ENCODE measurements at places on chromosomes 7 and 10.

- no peak for DNase-seq
Measured at GRCh38 chr10:79292026-79292766, 55.1 kb upstream of the PPIF start.

DNA sequence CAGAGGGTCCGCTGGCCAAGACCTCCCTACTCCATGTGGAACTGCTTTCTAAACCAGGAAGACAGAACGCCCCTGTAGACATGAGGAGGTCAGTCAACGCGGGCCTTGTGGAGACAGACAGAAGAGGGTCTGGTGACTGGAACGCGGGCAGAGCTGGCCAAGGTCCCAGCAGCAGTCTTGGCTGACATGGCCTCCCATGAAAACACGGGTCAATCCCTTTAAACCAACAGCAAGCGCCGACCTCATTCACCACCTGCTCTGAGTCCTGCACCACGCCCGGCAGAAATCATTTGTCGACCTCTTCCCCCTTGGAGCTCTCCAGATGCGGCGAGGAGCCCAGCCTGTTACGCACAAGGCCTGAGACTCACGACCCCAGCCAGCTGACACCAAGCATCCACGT, 78.5 kb downstream of the ZRANB1 start:
- no peak for DNase-seq

- DNase-seq, result no peak
Measured at GRCh38 chr7:49091519-49091918, 167.2 kb downstream of the CDC14C start.

- no peak for DNase-seq
Measured at GRCh38 chr7:140992422-140992821, 22.3 kb downstream of the MRPS33 start.

GRCh38 chr7:7808156-7808555, 89.7 kb upstream of the RPA3 start:
- no peak for DNase-seq

DNA sequence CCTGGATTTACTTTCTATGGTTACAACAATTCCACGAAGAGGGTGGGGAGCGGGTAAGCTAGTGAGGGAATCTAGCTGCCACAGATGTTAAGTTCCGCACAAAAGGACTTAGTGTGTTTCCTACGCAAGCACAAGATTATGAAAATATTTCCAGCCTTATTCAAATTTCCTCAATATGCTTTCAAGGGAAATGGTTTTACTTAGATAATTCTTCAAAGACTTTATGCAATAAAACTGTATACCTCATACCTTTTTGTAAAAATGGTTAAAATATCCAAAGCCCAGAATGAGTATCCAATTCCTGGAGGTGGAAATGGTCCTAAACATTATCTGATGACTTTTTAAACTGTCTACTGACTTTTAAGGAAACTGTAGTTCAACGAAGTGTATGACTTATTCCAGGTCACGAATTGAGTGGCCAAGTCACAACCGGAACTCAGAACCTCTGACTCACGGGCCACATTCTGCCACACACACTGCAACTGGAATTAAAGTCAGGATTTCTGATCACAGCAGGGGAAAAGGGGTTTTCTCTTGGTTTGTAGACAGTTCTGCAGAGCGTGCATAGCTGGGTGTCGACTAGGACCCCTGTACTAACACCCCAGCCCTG, 20.2 kb upstream of the INSIG1 start:
- DNase-seq, result no peak

DNA sequence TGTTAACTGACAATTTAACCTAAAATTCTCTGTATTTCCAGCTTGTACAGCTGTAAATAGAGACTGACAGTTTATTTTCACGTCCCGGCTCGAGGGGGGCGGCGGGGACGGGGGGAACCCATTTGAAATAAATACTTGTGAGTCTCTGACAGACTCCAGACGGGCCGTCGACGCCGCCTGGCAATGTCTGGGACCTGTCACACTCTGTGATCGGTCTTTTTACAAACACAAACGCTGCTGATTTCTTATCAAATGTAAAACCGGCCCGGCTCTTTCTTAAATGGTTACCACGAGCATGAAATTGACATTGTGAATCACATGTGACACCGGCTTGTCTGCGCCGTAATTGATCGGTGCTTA, 57.0 kb downstream of the UNCX start:
- no peak for DNase-seq

DNA sequence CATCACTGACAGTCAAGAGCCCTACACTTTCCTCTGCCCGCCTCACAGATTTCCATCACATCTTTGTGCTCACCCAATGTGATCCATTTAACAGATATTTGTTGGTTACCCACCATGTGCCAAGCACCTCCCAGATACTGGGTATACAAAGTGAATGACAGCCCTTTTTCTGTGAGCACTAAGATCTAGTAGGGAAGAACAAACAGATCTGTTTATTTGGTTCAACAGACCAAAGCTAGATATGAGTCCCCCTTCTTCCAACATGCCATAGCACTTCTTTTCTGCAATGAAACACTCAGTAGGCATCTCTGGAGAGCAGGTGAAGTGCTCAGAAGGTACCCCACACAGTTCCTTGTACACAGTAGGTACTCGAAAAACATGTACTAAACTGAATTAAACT, 101.4 kb downstream of the HIPK2 start:
- DNase-seq, result no peak

- DNase-seq, result peak; percentile 60
Measured at GRCh38 chr10:124092250-124092859, 1.0 kb downstream of the CHST15 start.

- DNase-seq, result no peak
Measured at GRCh38 chr7:110307776-110308175, 783.2 kb upstream of the LRRN3 start.

DNA sequence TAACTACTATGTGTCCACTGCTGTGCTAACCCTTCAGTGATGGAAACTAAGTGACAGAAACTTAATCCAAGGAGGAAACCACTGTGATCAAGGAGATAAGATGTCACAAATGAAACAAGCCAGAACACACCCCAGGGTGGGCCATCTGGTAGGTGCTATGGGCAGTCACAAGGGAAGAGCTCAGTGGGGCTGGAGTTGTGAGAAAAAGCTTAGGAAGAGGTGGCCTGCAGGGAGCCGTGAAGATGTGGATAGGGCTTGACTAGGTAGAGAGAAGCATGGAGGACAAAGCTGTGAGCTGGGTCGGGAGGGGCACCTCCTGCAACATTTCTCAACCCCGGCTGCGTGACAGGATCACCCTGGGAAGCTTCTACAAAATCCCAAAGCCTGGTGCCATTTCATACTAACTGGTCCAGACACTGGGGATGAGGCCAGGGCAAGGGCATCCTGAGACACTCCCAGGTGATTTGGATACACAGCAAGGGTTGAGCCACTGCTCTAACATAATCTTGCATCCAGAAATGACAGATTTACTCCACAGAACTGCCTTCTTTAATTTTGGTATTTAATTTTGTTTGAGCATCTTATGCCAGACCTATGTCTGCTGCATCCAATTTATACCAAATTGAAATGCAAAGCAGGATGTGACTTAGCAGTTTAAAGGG, 69.3 kb downstream of the OSBPL3 start:
- no peak for DNase-seq

DNA sequence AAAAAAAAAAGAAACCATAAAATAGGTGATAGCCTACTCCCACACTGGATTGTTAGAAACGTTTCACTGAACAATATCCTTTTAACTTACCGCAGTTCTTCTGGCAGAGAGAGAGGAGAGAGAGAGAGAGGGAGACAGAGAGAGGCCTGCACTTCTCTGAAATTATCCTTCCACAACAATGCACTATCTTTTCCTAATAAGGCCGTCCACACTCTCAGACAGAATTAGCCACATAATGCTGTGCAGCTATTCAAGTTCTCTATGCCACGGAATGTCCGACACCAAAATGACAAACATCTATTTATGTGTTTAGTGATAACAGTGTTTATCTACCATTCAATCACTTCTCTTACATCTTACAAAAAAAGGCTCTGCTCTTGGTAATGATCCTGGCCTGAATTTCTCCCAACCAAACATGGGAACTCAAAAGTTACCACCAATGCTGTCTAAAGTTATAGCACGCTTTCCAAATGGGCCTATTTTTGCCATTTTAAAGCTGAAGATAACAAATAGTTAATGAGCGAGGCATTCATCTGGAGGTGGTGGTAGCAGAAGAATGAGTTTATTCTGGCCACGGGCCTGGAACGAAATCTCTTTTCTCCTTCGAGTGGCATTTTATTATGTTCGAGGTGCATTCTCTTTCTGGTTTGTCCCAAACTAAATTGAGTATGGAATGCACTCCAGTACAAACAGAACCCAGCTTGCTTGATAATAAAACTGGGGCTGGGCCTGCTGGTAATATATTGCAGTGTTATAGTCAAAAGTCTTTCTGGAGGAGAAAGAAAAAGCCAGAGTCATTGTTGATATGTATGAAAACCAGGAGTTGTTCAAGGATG, 160.2 kb upstream of the SVIL start:
- no peak for DNase-seq

DNA sequence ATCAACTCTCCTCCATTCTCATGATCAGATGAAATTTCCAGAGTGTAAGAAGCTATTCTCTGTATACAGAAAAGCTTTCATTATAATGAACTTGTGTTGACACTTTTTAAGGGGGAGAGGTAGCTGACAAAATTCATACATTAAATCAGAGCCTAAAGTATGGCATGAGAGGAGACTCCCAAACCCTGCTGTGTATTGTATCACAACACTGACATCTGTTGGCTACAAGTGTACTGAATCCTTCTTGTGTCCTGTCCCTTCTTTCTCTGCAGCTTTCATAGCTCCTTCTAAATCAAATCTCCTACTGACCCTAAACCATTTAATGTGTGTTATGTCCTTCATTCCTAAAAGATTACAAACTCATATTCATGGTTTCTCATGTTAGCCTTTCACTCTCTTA, 70.9 kb downstream of the GCC1 start:
- DNase-seq, result peak; percentile 41

GRCh38 chr10:79250259-79250658, 97.0 kb upstream of the PPIF start:
- DNase-seq, result peak; percentile 41

DNA sequence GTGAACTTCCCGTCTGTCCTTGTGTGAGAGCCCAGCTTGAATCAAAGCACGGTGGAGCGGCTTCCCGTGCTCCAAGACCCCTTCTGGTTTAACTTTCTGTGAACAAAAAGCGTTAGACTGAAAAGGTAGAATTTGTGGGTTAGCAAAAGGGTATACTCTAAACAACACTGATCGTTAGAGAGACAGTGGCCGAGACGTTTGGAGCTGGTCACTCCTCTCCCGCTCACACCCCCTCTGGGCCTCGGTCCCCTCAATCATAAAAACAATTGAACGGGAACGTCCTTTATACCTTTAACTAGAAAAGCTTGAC, 502 bp downstream of the PRKRIP1 start:
- no peak for DNase-seq

DNA sequence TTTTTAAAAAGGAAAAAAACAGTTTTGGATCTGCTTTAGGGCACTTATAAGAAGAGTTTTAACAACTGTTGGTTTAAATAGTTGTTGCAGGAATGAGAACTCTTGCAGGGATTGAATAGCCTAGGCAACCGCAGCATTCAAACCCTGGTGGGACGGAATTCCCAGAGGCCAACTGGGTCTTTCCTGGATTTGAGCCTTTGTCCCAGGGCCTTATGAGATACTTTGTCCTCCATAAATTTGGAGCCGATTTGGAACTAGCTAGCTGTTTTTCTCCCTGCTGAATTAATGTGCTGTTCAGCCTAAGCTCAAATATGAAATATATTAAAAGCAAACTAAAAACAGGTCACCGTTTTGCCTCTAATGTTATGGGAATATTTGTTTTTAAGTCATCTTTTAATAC, 109.6 kb downstream of the LRMDA start:
- DNase-seq, result no peak

GRCh38 chr10:43214071-43214955, 52.6 kb downstream of the RASGEF1A start:
- no peak for DNase-seq

- DNase-seq, result no peak
Measured at GRCh38 chr7:132351954-132352499, 224.2 kb downstream of the PLXNA4 start.

GRCh38 chr10:132677473-132678227, 108.3 kb downstream of the NKX6-2 start:
- DNase-seq, result peak; percentile 42

- DNase-seq, result no peak
Measured at GRCh38 chr7:20513341-20513740, 102.1 kb upstream of the ABCB5 start.

DNA sequence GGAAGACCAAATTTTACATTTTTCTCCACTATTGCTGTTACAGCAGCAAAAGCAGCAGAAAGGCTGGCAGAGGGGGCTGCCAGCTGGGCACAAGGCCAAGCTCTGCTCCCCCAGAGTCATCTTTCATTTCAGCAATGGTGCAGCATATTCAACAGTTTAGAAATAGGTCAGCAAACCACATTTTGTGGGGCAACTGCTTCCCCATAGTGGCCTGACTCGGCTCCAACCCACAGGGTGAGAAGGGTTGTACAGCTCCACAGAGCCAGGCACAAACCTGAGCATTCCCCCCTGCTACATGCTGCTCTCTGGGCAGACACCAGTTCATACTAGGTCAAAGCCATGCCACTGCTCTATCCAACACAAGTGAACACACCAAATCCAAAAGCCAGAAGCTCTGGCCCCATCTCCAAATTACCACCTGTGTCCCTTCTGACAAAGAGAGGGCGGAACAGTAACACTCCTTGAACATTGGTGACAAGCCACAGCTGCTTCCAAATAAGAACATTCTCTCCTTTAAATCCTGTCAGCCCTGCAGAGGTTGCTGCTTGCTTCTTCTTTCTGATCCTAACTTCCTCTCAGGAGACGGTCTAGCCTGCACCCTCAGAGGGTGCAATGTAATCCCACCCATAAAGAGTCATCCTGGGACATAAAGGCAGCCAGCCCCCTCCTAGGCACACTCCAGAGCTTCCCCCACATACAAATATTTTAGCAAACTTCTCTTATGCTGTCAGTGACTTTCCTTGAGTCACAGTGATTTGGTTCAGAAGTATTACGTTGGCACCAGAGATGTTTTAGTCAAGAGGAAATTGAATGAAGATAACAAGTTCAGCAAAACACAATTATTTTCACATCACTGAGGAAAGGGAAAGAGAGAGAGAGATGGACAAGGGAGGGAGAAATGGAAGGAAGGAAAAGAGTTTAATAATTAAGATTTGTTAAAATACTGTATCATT, 39.0 kb upstream of the SLIT1 start:
- DNase-seq, result no peak

- DNase-seq, result no peak
Measured at GRCh38 chr7:137850571-137850970, 3.8 kb upstream of the DGKI start.

- no peak for DNase-seq
Measured at GRCh38 chr10:132539894-132540293, 2.3 kb downstream of the INPP5A start.

DNA sequence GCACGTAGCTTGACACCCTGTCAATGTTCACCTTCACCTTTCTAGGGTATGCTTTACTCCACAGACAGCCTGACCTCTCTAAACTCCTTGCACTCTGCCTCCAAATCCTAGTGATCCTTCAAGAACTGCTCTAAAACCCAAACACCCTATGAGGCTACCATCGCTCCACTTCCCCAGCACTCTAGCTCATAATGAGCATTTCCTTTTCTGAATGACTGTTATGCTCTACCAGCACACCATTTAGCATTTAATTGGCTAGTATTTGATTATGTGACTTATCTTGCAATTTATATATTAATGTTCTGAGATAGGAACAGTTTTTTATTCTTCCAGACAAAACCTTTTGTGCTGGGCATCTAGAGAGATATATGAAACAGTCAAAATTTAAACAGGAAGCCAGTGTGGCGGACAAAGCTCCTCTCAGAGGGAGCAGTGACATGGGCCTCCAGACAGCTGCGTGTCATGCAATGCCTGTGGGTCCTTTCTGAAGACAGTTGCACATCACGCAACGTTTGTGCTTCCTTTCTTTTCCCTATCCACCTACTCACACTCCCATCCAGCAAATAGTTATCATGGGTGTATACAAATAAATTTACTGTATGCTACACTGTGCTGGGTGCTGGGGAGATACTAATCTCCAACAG, 86.3 kb downstream of the ALOX5 start:
- no peak for DNase-seq

All from head of caudate nucleus (tissue), 42 donors.